ENCODE measurements at places on chromosomes 13 and 19.
A peak's percentile ranks its signal among the peaks of the same experiment; 100 is the strongest.

GRCh38 chr13:30892966-30893365 is 13.1 kb upstream of the MEDAG start:
- DNase-seq, result no peak

- DNase-seq, result no peak
Observed at GRCh38 chr19:5204212-5204611, 136.4 kb downstream of the PTPRS start.

GRCh38 chr19:37078717-37079032 is 442 bp downstream of the ZNF420 start:
- no peak for DNase-seq

DNA sequence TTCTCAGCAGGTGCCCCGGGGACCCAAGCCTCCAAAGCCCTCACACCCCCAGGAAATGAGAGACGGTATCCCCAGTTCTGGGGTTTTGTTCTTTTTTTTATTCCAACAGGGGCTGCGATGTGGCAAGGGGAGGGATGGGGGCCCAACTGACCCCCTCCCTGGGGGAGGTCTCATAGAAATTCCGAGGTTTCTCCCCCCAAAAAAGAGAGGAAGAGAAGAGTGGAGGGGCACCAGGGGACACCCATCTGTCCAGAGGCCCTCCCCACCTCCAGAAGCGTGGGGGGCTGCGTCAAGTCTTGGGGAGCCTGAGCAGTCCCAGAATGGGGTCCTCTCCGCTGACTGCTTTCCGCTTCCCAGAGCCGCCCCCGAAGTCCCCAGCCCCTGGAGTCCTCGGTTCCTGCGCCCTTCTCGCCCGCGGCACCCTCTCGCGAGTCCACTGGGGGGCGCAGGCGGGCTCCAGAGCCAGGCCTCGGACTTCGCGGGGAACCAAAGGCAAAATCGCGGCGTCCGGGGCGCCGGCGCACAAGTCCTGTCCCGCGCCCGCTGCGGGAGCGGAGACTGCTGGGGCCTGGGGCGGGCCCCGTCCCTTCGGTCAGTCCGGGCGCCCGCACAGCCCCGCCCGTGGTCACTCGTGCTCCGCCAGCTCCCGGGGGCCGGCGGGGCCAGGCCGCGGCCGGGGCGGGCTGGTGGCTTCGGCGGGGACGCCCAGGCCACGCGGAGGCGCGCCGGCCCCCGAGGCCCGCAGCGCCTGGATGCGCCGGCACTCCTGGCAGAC is 4.4 kb upstream of the ATP1A3 start:
- no peak for DNase-seq

GRCh38 chr13:97135883-97136282 is 86.2 kb upstream of the MBNL2 start:
- no peak for DNase-seq

GRCh38 chr13:44307255-44307654 is 66.4 kb upstream of the SERP2 start:
- no peak for DNase-seq

DNA sequence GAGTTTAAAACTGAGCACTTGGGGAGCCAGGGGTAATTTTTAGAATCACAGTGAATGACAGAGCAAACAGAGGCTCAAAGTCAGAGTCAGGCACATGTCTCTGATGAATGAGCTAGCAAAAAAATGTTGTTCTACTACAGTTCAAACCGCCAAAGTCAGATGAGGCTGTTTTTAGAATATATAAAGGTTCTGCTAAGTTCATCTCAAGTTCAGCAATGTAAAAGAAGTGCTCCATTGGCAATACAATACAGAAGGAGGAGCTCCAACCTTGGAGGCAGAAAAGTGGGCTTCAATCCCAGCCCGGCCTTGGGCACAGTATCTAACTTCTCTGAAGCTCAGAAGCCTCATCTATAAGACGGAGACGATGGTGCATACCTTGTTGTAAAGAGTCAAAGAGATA is 70.1 kb upstream of the IPO5 start:
- DNase-seq, result no peak

DNA sequence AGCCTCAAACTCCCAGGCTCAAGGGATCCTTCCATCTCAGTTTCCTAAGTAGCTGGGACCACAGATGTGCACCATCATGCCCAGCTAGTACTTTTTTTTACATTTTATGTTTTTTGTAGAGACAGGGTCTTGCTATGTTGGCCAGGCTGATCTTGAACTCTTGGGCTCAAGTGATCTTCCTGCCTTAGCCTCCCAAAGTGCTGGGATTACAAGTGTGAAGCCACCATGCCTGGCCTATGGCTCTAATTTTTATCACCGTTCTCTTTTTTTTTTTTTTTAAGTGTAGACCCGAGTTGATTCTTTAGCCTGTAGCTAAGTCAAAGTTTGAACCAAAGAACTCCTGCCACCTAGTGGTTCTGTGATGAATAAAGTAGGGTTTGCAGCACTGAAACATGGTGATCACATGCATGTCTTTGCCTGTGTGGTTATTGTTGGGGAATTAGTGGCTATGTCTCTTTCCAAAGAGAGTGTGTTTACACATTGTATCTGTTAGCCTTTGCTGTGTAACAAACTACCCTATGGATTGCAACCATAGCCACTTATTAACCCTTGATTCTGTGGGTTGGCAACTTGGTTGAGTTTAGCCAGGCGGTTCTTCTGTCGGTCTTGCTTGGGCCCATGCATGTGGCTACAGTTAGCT is 11.6 kb downstream of the NFILZ start:
- DNase-seq, result no peak

- no peak for DNase-seq
Observed at GRCh38 chr13:42174344-42175162, 97.4 kb upstream of the AKAP11 start.

DNA sequence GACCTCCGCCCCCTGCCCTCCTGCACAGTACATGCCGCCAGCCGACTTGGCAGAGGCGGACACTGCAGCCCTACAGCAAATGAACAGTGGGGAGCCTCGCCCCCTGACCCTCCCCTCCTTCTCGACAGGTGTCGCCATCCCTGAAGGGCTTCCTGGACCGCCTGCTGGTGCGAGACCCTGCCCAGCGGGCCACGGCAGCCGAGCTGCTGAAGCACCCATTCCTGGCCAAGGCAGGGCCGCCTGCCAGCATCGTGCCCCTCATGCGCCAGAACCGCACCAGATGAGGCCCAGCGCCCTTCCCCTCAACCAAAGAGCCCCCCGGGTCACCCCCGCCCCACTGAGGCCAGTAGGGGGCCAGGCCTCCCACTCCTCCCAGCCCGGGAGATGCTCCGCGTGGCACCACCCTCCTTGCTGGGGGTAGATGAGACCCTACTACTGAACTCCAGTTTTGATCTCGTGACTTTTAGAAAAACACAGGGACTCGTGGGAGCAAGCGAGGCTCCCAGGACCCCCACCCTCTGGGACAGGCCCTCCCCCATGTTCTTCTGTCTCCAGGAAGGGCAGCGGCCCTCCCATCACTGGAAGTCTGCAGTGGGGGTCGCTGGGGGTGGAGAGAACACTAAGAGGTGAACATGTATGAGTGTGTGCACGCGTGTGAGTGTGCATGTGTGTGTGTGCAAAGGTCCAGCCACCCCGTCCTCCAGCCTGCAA is 18.3 kb upstream of the NCCRP1 start:
- no peak for DNase-seq

- peak; percentile 90 for DNase-seq
Observed at GRCh38 chr19:42423462-42424344, 3.5 kb downstream of the LIPE start.

GRCh38 chr13:103540382-103540765 is 474.2 kb upstream of the SLC10A2 start:
- DNase-seq, result no peak

DNA sequence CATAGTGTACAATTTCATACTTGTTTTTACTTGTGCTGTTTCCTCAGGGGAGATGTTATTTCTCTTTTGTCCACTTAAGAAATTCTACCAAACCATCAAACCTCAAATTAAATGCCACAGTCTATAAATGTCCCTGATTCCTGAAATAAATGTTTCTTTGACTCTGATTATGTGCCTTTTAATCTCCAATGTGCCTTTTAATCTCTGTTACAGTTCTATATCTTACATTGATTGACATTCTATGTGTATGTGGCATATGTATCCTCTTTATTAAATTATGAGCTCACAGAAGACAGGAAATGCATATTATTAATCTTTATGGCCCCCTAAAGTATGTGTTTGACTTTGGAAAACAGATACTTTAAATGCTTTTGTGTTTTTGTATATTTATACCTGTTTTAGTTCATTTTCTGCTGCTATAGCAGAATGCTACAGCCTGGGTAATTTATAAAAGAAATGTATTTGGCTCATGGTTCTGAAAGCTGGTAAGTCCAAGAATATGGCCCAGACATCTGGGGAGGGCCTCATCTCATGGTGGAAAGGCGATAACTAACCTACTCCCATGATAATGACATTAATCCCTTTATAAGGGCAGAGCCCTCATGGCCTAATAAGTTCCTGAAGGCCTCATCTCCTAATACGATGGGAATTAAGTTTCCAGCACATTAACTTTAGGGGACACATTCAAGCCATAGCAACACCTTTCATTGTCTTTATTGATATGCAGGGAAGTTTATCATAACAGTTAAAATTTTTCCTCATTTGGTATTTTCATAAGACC is 403.9 kb downstream of the LIG4 start:
- DNase-seq, result no peak

GRCh38 chr19:3360421-3361383 is 5.7 kb upstream of the NFIC start:
- peak; percentile 47 for DNase-seq

DNA sequence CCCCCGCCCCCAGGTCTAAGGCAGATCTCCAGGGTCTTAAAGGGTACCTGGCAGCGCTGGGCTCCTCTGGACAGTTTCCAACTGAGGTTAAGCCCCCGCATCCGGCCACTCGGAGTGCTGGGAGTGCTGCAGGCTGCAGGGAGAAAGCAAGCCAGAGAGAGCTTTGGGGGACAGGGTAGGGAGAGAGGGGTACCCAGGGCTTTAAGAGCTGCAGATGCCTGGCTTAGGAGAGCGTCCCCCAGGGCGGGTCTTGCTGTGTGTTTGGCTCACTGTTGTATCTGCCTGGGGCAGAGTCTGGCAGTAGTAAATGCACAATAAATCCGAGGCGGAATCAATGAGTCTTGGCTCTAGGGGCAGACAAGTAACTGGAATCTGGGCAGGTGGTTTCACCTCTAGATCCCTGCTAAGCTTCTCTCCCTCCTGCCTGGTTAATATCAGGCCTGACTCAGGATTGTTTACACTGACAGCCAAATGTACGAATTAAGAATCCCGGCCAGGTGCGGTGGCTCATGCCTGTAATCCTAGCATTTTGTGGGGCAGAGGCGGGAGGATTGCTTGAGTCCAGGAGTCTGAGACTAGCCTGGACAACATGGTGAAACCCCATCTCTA is 798 bp upstream of the COX6B2 start:
- no peak for DNase-seq

- no peak for DNase-seq
Observed at GRCh38 chr13:100797921-100798320, 123.3 kb upstream of the TMTC4 start.

DNA sequence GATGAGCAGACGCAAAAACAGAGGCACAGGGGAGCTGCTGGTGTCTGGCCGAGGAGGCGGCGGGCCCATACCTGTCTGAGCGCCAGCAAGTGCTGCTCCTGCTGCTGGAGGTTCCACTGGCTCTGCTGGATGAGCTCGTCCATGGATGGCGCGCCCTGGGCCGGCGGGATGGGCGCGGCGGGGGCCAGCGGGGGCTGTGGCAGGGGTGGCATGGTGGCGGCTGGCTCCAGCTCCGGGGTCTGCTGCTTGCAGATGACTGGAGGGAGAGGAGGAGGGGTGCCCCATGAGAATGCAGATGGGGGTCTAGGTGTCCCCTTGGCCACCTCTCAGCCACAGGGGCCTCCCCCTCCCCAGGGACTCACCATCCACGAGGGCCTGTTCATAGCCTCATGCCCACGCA is 6.9 kb downstream of the CHERP start:
- DNase-seq, result no peak

DNA sequence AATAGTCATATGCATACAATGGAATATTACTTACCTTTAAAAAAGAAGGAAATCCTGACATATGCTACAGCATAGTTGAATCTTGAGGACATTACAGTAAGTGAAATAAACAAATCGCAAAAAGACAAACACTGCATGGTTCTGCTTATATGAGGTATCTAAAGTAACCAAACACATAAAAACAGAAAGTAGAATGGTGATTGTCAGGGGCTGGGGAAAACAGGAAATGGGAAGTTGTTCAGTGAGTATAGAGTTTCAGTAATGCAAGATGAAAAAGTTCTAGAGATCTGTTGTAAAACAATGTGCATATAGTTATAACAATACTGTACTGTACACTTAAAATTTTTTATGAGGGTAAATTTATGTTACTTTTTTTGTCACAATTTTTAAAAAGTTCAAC is 219.4 kb downstream of the KLF5 start:
- DNase-seq, result no peak

GRCh38 chr19:42068756-42069571 is 1.0 kb downstream of the GRIK5 start:
- DNase-seq, result no peak

DNA sequence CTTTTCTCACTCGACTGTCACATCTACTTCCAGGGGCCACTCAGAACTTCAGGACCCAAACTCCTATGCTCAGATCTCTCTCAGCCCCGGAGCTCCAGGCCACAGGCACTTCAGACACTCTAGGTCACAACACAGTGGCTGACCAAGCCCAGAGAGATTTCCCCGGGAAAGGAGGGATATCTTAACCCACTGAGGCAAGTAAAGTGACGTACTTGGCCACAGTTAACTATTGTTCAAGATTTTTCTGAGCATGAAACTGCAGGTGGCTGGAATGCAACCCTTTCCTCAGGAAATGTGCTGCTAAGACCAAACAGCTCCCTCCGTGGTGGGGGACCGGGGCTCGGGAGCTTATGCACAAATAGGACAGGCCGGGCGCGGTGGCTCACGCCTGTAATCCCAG is 23.9 kb downstream of the OPA3 start:
- DNase-seq, result no peak

- no peak for DNase-seq
Observed at GRCh38 chr13:29059800-29060199, 239.7 kb downstream of the MTUS2 start.

DNA sequence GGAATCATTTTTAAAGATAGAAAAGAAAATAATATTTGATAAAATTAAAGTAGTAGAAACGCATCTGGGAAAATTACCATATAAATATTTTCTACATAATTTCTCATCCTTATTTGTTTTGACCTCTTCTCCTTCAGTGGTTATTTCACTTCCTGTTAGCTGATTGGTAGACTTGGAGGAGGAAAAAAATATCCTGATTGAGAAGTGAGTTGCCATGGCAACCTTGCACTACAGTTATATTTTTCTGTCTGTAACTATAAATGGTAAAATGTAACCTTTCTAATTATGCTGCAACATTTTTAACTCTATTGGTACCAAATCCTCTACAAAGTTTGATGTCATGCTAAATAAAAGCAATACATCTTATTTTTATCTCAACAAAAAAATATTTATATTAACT is 45.2 kb downstream of the SCEL start:
- DNase-seq, result no peak
